Activated CD8-positive, alpha-beta T cell treated with anti-CD3 and anti-CD28 coated beads, Interleukin-2, amount 10 ng/mL, durations not matched to agents 7 days and 5 days (primary cell): ENCODE measurements at places on chromosomes 12 and 14. TPM values are rescaled to one million over a fixed set of nuclear protein-coding genes. Genes with fewer than 3 reads are reported as not detected.

Gene B4GALNT1
- total RNA-seq: 0.99 TPM

Gene MDM1
- total RNA-seq: 25.0 TPM

Gene SYT1
- not detected for total RNA-seq

Gene RHOF
- total RNA-seq: 154 TPM

Gene MEG3
- not detected for total RNA-seq

Gene PRH2
- total RNA-seq: not detected

Gene KCNJ8
- total RNA-seq: not detected

Gene DDX24
- total RNA-seq: 172 TPM

Gene RPL10L
- total RNA-seq: not detected

Gene OR6C2
- not detected for total RNA-seq

Gene OR6C1
- total RNA-seq: not detected

Gene PMCH
- total RNA-seq: not detected

Gene NANOG
- total RNA-seq: not detected

Gene MYBPC1
- total RNA-seq: not detected

Gene IFNG-AS1
- not detected for total RNA-seq

Gene DPPA3
- not detected for total RNA-seq

Gene KRT74
- total RNA-seq: not detected
